ENCODE measurements at places on chromosomes 5 and 9. TPM values are rescaled to one million over a fixed set of nuclear protein-coding genes. Genes with fewer than 3 reads are reported as not detected.

DNA sequence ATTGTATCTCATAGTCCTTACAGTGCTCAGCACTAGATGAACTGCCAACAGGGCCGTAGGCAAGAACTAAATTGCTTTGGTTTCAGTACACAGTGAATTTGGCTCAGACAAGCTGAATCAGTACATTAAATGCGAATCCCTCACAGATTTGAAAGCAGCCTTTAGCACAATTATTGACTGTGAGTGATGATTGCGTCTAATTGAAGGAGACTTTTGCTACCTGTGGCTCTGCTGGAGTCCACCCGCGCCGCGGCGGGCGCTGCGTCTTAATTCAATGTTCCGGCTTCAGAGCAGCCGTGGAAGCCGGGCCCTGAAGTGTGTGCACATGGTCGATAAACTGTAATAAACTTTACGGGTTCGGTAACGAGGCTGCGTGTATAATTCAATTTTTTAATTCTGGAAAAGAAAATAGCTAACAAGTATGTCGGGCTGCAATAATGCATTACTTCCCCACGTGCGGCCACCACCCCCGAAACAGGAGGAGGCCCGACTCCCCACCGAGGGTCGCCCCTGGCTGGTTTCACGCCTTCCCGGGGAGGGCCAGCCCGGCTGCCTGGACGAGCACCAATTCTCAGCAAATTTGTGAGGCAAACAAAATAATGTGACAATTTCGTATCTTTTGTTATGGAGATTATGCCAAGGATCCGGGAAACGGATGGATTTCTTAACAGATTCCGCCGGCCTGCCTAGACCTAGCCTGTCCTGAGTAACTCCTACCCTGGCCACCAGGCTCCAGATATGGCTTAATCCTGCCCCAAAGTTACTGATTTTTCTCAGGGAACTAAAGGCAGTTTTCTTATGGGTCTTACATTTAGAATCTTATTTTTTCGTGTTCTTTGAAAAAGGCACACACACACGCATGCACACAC is 269.4 kb upstream of the IRX1 start:
- DNase-seq, result no peak

DNA sequence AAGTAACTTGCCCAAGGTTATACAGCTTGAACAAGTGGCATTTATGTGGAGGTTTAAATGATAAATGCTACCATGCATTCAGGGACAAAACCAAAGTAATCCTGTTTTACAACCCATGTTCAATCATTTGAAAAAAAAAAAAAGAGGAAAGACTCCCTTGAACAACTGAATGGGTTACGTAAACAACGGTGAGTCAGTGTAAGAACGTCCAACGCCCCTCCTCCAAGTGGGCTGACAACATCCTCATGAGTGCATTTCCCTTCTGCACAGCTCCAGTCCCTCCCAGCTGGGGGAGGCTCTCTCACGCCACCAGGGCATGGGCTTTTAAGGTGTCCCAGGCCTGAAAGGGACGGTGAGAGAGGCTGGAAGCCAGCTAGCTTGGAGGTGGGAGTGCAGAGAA is 90.0 kb downstream of the PRRT1B start:
- no peak for DNase-seq

The ADGRV1 gene
- 0.49 TPM for polyA plus RNA-seq

GRCh38 chr5:91079037-91079436 is 304.1 kb downstream of the ARRDC3 start:
- no peak for DNase-seq

DNA sequence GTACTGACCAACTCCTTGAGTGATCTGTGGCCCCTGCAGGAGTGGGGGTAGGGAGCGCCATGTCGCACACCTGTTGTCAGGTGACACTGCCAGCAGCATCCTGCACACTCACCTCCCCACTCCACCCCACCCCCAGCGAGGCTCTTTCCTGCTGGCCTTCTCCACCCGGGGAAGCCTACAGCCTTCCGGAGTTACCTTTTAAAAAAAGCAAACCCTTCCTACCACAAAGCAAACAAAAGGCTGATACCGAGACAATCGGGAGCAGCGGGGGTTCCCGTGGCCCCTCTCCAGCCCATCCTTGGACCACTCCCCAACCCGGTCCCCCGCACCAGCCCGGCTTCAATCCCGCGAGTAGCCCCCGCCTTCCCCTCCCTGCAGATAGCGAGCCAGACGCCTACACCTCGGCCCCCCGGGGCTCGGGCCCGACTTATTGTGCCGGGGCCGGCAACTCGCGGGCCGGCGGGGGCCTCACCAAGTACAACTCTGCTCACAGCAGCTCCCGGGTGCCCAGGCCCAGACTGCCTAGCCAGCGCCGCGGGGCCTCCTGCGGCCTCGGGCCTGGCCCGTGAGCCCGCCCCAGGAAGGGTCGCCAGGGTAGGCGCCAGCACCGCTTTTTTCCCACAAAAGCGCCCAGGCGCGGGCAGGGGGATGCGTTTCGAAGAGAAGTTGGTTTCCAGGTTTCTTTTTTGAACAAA is 724 bp downstream of the MACROH2A1 start:
- peak; percentile 74 for DNase-seq

- DNase-seq, result no peak
Measured at GRCh38 chr9:88737876-88738275, 202.9 kb downstream of the NXNL2 start.

The ARL14EPL gene
- polyA plus RNA-seq, result not detected

The IFNK gene
- not detected for polyA plus RNA-seq

DNA sequence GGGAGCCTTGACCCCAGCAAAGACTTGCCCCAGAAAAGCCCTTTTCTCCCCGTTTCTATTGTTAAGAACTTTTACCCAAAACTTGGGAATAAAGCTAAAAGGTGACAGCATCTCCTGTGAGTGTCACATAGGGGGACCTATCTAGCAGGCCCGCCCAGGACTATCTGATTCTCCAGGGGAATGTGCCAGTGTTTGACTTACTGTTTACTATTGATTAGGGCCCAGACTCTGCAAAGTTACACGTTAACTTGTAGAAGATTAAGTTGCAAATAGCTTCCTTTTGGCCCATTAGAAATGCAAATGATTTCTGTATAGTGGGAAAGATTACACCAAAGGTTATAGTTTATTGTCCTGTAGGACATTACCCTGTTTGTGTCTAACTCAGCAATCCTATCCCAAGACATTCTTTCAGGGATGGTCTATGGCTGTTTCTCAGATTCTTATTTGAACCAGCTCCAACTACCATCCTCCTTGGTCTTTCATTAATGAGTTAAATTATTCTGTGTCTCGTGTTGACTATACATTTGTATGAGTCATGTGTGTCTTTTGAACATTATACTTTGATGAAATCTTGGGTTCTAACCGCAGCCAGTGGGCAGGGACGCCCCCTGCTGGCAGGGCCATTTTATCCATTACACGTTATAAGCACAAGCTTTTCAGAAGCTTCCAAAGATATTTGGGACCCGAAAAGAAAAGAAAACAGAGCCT is 60.7 kb downstream of the HRH2 start:
- no peak for DNase-seq

The PTGS1 gene
- polyA plus RNA-seq, result 4.0 TPM

- no peak for DNase-seq
Measured at GRCh38 chr5:135391869-135392255, 7.2 kb downstream of the MACROH2A1 start.

The TGFBR1 gene
- 28.7 TPM for polyA plus RNA-seq

- DNase-seq, result no peak
Measured at GRCh38 chr9:95587021-95587964, 70.5 kb upstream of the PTCH1 start.

The LCN10 gene
- not detected for polyA plus RNA-seq

DNA sequence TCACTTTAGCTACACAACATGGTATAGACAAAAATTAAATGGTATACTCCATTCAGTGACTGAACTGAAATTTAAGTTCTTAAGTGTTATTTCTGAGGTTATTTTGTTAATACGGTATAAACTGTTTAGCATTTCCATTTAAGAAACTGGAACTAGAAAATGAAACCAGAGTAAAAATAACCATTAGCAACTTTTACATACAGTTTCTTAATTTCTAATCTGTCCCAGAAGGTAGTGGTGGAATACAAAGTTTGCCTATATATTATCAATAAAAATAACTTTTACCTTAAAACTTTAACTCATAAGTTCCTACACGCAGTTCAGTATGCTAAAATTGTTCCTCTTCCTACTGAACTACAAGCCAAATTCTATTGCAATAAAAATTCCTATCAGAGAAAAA is 10.3 kb downstream of the GOLPH3 start:
- DNase-seq, result no peak

DNA sequence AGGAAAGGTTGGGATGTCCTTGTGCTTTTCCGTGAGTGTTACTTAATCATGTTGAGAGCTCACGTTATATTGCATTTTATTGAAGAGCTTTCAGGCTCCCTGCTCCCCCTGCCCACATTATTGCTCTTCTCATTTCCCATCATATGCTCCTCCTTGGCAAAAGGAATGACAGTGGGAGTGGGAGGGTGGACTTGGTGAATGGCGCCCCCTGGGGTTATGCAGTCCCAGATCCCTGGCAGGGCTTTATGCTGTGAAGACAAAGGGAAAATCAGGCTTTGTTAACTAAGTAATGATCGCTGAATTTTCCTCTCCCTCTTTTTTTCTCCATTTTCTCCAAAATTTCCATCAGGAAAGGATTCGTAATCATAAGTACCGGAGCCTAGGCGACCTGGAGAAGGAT is 166.6 kb downstream of the SMARCA2 start:
- peak; percentile 47 for DNase-seq

- no peak for DNase-seq
Measured at GRCh38 chr9:5402217-5402616, 35.5 kb downstream of the PLGRKT start.

DNA sequence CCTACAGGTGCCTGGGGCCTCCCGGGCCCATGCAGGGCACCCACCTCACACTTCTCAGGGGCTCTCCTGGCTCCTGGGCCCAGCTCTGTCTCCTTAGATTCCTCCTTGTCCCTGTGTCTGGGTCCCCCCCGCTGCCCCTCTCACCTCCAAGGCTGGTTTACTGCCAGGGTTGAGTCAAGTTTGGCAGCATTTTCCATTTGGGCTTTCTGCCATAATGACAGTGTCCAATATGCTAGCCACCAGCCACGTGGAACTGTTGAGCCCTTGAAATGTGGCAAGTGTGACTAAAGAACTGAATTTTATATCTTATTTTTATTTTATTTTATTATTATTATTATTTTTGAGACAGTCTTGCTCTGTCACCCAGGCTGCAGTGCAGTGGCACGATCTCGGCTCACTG is 1.9 kb downstream of the TTC16 start:
- no peak for DNase-seq

The DHFR gene
- polyA plus RNA-seq, result 18.3 TPM

DNA sequence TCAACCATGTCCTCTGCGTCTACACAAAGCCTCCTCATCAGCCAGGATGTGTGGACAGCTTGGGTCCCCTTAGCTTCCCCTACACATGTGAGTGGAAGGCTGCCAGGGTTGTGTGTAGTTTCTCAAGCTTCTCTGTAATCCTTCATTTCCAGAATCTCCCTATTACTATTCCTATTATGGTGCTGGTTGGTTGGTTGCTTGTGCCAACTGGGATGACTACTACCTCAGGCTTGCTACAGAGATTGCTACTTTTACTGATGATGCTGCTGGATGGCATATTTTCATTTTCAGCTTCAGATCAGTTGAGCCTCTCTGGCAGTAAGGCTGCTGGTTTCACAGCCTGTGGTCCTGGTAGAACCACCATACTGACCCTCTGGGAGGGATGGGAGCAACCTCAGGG is 39.9 kb downstream of the ATG10 start:
- DNase-seq, result no peak

- no peak for DNase-seq
Measured at GRCh38 chr5:141623611-141624010, 4.8 kb upstream of the DIAPH1 start.

The SPATA31A3 gene
- not detected for polyA plus RNA-seq

The MELK gene
- polyA plus RNA-seq, result 18.0 TPM

- DNase-seq, result no peak
Measured at GRCh38 chr9:133694686-133695085, 43.5 kb downstream of the SARDH start.

GRCh38 chr9:8660383-8660782 is 860.8 kb upstream of the DMAC1 start:
- DNase-seq, result no peak

The IFNA10 gene
- polyA plus RNA-seq, result not detected

DNA sequence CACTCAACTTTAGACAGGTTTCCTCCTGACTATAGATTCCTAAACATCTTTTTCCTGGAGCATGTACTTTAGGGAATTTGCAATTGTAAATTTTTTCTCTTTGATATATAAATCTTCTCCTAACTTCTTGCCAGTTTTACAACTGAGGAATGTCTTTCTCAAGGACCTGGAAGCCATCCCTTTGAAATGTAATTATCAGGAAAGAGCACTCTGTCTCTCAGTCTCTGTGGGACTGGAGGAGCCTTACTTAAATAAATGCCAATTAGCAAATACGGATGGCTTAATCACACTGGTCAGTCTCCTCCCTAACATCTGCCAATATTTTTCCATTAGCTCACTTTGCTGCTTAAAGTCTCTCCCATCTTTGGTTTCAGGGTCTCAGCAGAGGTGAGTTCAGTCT is 344.3 kb upstream of the ARRDC3 start:
- no peak for DNase-seq
